ENCODE measurements at places on chromosomes 11 and 22.
A peak's percentile ranks its signal among the peaks of the same experiment; 100 is the strongest.

GRCh38 chr11:30172883-30173311 is 57.9 kb upstream of the FSHB start:
- DNase-seq, result no peak

- no peak for DNase-seq
Measured at GRCh38 chr11:116240710-116241109, 532.1 kb downstream of the BUD13 start.

DNA sequence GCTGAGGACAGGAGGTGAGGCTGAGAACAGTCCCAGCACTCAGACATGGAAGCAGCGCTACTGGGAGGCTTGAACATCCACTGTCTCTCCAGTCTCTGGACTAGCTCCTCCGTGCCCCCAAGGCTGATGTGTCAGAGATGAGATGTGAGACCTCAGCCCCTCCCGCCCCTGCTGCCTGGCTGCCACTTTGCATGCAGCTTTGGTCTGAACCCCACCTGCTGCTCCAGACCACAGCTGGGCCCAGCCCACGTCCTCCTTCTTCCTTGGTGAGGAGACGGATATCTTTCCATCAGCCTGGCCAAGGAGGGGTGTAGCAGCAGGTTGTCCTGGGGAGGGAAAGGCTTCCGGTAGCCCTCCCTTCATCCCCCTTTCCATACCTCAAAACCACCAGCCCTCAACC is 148.0 kb upstream of the B3GAT1 start:
- DNase-seq, result no peak

DNA sequence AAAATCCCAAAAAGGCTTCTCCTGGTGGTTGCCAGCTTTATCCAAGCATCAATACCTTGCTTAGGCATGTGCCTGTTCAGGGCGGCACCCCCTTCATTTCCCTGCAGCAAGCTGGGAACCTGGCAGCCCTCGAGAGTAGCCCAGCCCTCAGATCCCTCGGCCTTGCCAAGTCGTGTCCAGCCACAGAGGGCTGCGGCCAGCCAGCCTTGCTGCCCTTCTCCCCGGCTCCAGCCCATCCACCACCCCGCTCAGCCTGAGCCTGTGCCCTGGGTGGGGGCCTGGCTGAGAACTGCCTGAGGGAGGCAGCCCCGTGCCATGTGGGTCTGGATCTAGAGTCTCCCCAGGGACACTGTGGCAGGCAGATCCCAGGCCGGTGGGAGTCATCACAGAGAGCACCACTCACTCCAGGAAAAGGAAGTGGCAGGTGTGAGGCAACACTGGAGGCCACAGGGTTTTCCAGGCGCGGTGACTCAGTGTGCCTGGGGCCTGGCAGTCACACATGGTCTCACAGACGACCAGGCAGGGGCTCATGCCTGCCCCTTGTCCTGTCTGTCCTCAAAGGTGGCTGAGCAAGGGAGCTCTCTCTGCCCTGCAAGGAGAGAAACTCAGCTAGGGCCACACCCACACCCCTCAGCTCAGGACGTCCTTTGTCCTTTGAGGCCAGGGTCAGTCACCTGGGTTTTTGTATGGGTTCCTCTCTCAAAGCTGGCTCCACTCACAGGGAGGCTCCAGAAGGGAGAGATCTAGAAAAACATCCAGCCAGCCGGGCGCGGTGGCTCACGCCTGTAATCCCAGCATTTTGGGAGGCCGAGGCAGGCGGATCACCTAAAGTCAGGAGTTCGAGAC is 12.2 kb upstream of the CDC42BPG start:
- DNase-seq, result no peak

DNA sequence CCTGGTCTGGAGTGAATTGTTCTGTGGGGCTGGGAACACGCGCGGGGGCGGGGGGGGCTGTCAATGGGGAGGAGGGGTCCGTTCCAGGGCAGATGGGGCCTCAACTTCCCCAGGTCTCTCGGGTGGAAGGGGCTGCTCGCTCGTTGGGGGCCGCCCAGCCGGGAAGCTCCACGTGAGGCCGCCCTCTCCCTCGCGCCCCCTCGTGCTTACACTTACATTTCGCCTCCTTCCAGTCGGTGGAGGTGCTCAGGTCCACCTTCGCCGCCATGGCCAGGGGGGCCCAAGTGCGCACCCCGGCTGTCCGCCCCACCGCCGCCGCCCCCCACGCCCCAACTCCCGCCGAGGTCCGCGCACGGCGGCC is 452 bp downstream of the MACROD1 start:
- DNase-seq, result no peak

GRCh38 chr22:44482776-44483175 is 15.3 kb downstream of the RTL6 start:
- DNase-seq, result no peak

- no peak for DNase-seq
Measured at GRCh38 chr11:127028648-127029047, 28.1 kb upstream of the KIRREL3 start.

GRCh38 chr11:99584830-99585229 is 564.1 kb downstream of the CNTN5 start:
- DNase-seq, result no peak

- no peak for DNase-seq
Measured at GRCh38 chr11:122115524-122116379, at the start of gene BLID. BLID (minus strand) TSS chr11:122116215; CDS start chr11:122115922, 293 bp downstream.

GRCh38 chr11:76690736-76691135 is 20.2 kb upstream of the LRRC32 start:
- DNase-seq, result no peak

DNA sequence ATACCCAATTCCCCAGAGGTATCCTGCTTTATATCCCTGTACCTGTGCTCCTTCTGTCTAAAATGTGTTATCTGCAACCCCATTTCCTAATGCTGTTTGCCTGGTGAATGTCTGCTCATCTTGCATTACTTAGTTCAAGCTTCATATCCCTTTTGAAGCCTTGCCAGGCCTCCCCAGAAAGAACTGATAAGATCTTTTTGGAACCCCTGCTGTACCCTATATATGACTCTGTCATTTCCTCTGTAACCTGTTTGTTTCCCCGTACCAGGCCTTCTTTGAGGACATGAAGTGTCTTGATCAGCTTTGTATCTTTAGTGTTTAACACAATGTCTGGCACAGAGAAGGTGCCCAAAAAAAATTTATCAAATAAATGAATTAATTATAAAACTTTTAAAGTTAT is 77.6 kb downstream of the LIF start:
- DNase-seq, result no peak

DNA sequence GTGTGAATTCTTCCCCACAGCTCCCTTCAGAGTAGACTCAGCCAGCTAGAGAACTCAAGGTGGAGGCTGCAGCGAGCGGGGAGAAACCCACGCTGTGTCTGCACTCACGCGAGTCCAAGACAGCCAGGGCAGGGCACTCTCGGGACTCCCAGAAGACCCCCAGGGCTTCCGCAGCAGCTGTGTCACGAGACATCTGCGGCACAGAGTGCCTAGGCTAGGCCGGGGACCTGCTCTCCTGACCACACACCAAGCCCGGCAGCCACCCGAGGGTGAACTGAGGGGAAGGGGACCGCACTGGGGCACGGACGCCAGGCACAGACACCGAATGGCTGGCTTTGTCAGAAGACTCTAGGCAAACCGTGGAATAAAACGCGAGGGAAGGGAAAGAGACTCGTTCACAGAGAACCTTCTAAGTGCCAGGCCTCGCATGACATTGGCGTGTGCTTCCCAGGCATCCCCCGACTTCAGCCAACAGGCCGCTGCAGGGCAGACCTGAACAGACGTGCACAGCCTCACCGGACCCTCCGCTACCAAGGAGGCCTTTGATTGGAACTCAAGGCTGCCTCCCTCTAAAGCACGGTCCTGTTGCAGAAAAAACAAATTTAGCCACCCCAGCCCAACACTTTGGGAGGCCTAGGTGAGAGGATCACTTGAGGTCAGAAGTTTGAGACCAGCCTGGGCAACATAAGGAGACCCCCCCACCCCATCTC is 18.2 kb upstream of the MOB2 start:
- no peak for DNase-seq

- peak; percentile 62 for DNase-seq
Measured at GRCh38 chr22:29716814-29717545, 2.8 kb upstream of the CABP7 start.

- DNase-seq, result no peak
Measured at GRCh38 chr11:75905434-75905833, 90.4 kb downstream of the UVRAG start.

GRCh38 chr22:42452916-42453315 is 20.7 kb upstream of the NFAM1 start:
- no peak for DNase-seq

DNA sequence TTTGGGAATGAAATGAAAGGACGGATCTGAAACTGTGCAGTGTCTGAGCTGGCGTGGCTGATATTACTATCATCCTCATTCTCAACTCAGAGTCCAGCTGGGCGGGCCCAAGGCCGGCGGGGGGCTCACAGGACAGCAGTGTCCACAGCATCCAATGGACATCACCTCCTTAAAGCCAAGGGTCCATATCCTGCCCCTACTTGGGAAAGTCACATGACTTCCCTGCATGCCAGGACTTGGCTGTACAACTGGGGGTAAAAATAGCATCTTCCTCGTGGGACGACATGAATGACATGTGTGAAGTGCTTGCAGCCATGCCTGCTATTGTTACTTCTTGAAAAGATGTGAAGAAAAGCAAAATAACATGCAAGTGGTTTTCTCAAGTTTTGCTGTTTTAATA is 82.3 kb downstream of the TRMU start:
- DNase-seq, result no peak

GRCh38 chr11:14773755-14774154 is 118.3 kb downstream of the CYP2R1 start:
- DNase-seq, result no peak

GRCh38 chr11:34909955-34910354 is 6.2 kb downstream of the APIP start:
- DNase-seq, result no peak

DNA sequence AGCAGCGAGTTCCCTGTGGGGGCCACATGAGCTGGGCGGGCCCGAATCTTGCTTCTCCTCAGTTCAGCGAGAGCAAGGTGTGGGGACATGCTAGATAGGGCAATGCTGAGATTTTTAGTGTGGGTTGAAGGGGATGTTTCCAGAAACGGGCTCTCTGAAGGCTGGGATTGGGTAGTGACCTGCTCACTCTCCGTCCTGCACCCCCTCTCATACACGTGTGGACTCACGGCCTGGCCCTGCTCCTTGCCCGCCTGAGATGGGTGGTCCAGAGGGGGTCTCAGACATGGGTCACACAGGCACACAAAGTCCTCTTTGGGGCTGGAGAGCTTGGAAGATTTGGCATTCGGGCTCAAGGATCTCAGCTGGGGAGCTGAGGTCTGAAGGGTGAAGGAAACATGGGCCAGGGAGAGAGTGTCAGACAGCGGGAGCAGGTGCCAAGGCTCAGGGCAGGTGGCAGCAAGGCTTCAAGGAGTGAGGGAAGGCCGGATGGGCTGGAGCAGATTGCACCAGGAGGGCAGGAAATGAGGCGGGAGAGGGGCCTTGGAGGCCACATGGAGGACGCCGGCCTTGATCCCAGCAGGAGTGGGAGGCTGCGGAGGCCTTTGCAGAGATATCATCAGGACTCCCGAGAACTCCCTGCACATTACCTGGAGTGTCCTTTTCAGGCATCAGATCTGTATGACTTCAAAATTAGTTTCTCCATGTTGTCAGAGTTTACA is 74.1 kb downstream of the PARVB start:
- no peak for DNase-seq

GRCh38 chr11:44608651-44608990 is 43.2 kb downstream of the CD82 start:
- no peak for DNase-seq

GRCh38 chr11:89495951-89496350 is 4.8 kb upstream of the NOX4 start:
- no peak for DNase-seq

DNA sequence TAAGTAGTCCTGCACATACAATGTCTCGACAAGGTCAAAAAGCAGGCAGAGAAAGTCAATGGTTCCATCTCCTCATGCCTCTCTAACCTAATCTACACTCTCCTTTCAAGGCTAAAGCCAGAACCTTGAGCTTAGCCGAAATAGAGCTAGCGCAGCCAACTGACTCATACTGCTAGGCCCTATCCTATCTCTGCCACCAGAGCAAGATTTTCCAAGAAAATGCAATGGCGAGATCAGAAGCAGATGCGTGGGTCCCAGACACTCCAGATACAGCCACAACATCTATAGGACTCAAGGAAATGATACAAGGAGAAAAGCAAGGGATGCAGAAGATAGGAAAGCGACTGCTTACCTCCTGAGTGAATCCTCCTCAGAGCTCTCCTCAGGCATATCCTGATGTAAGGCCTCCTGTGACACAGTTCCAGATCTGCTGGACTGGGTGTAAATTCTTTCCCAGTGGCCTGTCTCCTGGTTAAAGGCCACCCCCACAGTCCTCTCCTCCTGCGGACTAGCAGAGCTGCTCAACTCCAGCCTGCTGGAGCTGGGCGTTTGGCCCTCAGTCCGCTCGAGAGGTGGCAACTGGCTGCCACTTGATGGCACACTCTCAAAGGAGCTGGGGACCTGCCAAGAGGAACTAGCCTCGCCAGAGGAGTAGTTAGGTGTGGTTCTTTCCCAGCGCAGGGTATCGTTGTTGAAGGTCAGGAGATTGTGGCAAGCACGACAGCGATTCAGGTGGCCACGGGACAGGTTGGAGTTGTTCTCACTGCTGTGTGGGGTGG is 52.0 kb downstream of the AMBRA1 start:
- no peak for DNase-seq

DNA sequence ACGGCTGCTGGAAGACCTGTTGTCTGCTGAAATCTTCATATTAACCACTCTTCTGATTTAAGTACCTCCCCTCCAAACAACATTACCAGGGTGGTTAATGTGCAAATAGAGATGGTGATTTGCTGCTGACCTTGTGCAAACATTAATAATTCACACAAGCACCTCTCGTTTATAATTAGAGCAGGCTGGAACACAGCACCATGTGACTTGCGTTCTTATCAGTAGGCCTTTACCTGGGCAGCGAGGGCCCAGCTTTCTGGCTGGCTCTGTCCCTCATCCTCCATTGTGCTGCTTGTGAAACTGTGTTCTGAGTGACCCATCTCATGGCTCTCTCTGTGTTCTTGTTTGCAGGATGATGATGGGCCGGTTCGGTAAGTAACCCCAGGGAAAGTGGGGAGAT is 41.0 kb upstream of the PARVG start:
- DNase-seq, result no peak

DNA sequence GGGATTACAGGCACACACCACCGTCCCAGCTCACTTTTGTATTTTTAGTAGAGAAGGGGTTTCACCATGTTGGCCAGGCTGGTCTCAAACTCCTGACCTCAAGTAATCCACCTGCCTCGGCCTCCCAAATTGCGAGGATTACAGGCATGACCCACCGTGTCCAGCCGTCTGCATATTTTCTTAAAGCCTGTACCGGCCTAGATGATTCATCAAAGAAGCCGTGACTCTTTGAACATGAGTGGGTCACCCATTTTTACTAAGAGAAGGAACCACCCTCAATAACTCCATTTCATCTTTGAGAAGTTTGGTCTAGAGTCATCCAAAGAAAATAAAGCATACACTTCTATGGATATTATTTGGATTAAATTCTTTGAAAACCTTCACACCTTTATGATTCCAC is 388.3 kb downstream of the NTM start:
- no peak for DNase-seq

Measured in DMS 273 treated with DMSO at 0.1 percent for 48 hours (cell line).